H1 (cell line): ENCODE measurements at places on chromosomes 2 and 18. TPM values are rescaled to one million over a fixed set of nuclear protein-coding genes. Genes with fewer than 3 reads are reported as not detected.

DNA sequence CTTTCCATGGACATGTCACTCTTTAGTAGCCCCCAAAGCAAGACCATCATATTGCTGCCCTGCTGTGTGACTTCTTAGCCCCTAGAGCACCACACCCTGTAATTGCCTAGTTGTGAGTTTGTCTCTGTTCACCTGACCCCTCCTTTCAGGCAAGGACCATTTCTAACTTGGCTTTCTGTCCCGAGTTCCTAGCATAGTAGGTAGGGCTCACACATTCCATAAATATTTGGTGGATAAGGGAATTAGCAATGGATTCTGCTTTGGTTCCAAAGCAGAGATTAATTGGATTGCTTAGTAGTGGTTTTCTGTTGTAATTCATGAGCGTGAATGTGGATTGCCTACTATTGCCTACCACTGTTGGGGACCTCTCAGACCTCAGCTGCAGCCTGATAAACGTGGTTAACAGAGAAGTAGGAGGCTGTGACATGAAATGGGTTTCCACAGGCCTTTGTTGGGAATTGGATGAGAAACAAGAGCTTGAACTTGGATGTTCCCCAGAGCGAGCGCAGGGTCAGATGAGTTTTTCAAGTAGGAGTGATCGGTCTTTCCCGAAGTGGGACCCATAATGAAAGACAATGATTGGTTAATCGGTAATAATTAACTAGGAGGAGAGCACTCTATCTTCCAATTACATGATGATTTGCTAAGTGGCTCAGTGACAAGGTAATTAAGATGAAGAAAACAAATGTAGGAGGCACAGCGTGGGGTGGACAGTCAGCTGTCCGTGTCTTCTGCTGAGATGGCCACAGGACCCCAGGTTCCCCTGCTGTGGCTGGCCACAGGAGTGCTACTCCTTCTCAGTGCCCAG lies 13.4 kb upstream of the UGT1A1 start:
- no peak overlapping the region for H3K4me3 ChIP-seq
- no peaks in the 10 kb centered on the region for H3K4me1 ChIP-seq
- no peak overlapping the region for H3K27ac ChIP-seq
- no peaks in the 10 kb centered on the region for H3K36me3 ChIP-seq

DNA sequence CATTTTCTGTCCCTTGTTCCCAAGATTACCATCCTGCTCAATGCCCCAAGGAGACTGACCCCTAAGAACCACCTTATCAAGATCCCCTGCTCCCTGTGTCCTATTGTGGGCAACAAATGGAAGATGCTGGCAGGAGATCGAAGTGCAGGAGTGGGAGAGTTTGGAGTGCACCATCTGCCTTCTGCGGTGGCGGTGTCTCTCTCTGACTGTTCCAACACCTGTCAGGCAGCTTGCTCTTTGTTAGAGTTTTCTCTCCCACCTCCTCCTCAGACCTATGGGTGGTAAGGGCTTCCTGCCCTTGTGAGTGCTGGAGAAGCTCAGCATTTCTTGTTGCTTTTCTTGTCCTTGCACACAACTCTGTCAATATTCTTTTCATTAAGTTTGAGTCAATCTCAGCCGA lies 64.1 kb upstream of the SPHKAP start:
- no peak overlapping the region for H3K27ac ChIP-seq
- H3K27me3 ChIP-seq: no peaks in the 10 kb centered on the region
- no peak for DNase-seq
- H3K4me1 ChIP-seq: no peaks in the 10 kb centered on the region
- H3K4me3 ChIP-seq: no peak overlapping the region

Gene EPB41L3
- total RNA-seq: 12.8 and 16.1 TPM in 2 replicates

Gene PDCL3
- total RNA-seq: 29.4 TPM in 2 replicates
